Lung (tissue), 17 donors: ENCODE measurements at places on chromosomes 12 and 14. TPM values are rescaled to one million over a fixed set of nuclear protein-coding genes. Genes with fewer than 3 reads are reported as not detected.

DNA sequence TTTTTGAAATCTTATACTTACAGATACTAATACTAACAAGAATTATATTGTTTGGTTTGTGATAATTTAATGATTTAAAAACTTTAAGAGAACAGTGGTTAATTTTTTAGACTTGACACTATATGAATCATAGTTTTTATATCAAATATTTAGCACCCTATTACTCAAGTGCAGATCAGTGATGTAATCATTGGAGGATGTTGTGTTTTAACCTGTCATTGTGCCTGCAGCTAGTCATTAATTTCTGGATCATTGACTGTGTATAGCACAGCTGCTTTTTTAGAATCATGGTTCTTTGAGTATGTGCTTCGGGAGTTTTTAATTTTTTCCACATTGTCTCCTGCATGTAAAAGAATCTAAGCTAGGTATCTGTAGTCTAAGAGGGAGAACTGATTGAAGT is 17.3 kb downstream of the ARID4A start:
- H3K27ac ChIP-seq, result no peak overlapping the region
- H3K4me1 ChIP-seq, result no peaks in the 10 kb centered on the region
- DNase-seq, result no peak
- H3K27me3 ChIP-seq, result no peaks in the 10 kb centered on the region

DNA sequence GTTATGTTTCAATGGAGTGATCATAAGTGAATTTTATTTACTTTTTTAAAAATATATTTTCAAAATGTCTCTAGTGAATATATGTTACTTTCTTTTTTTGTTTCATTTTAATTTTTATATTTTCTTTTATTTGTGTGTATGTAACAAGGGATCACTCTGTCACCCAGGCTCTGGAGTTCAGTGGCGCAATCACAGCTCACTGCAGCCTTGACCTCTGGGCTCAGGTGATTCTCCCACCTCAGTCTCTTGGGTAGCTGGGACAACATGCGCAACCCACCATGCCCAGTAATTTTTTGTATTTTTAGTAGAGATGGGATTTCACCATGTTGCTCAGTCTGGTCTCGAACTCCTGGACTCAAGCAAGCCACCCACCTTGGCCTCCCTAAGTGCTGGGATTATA is 18.1 kb downstream of the TMEM253 start:
- H3K27me3 ChIP-seq, result no peaks in the 10 kb centered on the region
- H3K36me3 ChIP-seq, result no peaks in the 10 kb centered on the region
- no peaks in the 10 kb centered on the region for H3K4me1 ChIP-seq
- no peak overlapping the region for H3K4me3 ChIP-seq
- no peak for DNase-seq
- no peak overlapping the region for H3K27ac ChIP-seq

GRCh38 chr12:104360157-104360556 is 56.6 kb downstream of the EID3 start:
- no peaks in the 10 kb centered on the region for H3K36me3 ChIP-seq
- no peaks in the 10 kb centered on the region for H3K27me3 ChIP-seq
- H3K4me3 ChIP-seq, result no peak overlapping the region
- H3K4me1 ChIP-seq, result no peaks in the 10 kb centered on the region

GRCh38 chr12:52517888-52518287 is 2.3 kb downstream of the KRT5 start:
- H3K27me3 ChIP-seq, result peaks cover 4% of the 10 kb centered on the region
- no peaks in the 10 kb centered on the region for H3K36me3 ChIP-seq
- no peak overlapping the region for H3K4me3 ChIP-seq
- no peak overlapping the region for H3K27ac ChIP-seq
- DNase-seq, result no peak

DNA sequence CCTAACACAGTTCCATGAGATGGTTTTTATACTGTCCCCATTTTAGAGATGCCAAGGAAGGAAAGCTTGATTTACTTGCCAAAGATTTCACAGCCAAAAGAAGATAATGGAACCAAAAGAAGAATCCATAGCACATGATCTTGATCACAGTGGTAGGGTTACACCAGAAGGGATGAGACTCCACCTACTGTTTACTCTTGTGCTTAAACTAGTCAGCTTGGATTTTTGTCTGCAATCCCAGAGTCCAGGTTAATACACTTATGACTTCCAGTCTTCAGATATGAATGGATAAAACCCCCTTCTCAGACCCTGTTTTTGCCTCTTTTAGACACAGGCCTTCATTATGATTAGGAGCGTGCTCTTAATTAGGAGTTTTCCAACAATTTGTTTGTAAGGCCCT is 454.2 kb downstream of the AEBP2 start:
- DNase-seq, result no peak
- no peak overlapping the region for H3K27ac ChIP-seq
- no peaks in the 10 kb centered on the region for H3K27me3 ChIP-seq
- H3K4me1 ChIP-seq, result no peaks in the 10 kb centered on the region
- H3K4me3 ChIP-seq, result no peak overlapping the region
- H3K36me3 ChIP-seq, result no peaks in the 10 kb centered on the region

GRCh38 chr14:27078191-27078590 is 480.4 kb upstream of the NOVA1 start:
- no peak overlapping the region for H3K4me3 ChIP-seq
- H3K27me3 ChIP-seq, result no peaks in the 10 kb centered on the region
- no peak overlapping the region for H3K27ac ChIP-seq
- H3K4me1 ChIP-seq, result no peaks in the 10 kb centered on the region
- no peaks in the 10 kb centered on the region for H3K36me3 ChIP-seq

GRCh38 chr12:57582440-57582839 is 8.6 kb upstream of the PIP4K2C start:
- H3K4me3 ChIP-seq, result no peak overlapping the region
- no peaks in the 10 kb centered on the region for H3K36me3 ChIP-seq
- no peak for DNase-seq
- H3K27ac ChIP-seq, result no peak overlapping the region

DNA sequence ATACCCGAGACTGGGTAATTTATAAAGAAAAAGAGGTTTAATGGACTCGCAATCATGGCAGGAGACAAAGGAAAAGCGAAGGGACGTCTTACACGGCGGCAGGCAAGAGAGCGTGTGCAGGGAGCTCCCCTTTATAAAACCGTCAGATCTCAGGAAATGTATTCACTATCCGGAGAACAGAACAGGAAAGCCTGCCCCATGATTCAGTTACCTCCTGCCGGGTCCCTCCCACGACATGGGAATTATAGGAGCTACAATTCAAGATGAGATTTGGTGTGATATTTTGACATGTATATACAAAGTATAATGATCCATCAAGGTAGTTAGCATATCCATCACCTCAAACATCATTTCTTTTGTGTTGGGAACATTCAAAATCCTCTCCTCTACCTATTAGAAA is 2.3 kb upstream of the CDCA4 start:
- H3K27me3 ChIP-seq, result no peaks in the 10 kb centered on the region
- no peak overlapping the region for H3K4me3 ChIP-seq
- H3K27ac ChIP-seq, result no peak overlapping the region
- DNase-seq, result no peak

GRCh38 chr14:77322951-77323350 is 2.1 kb downstream of the GSTZ1 start:
- no peaks in the 10 kb centered on the region for H3K36me3 ChIP-seq
- no peak overlapping the region for H3K27ac ChIP-seq
- peaks cover 12% of the 10 kb centered on the region for H3K4me1 ChIP-seq
- no peaks in the 10 kb centered on the region for H3K27me3 ChIP-seq

GRCh38 chr12:75526655-75527511 is 15.5 kb upstream of the KRR1 start:
- H3K4me1 ChIP-seq, result no peaks in the 10 kb centered on the region
- no peaks in the 10 kb centered on the region for H3K27me3 ChIP-seq
- H3K36me3 ChIP-seq, result no peaks in the 10 kb centered on the region
- H3K4me3 ChIP-seq, result no peak overlapping the region

- no peaks in the 10 kb centered on the region for H3K27me3 ChIP-seq
- no peaks in the 10 kb centered on the region for H3K4me1 ChIP-seq
- no peak overlapping the region for H3K27ac ChIP-seq
- H3K36me3 ChIP-seq, result peaks cover 6% of the 10 kb centered on the region
Observed at GRCh38 chr12:19517583-19517982, 78.3 kb downstream of the AEBP2 start.

- DNase-seq, result no peak
- H3K27ac ChIP-seq, result no peak overlapping the region
- H3K36me3 ChIP-seq, result no peaks in the 10 kb centered on the region
- H3K4me1 ChIP-seq, result peaks cover 17% of the 10 kb centered on the region
- no peaks in the 10 kb centered on the region for H3K27me3 ChIP-seq
Observed at GRCh38 chr14:68127166-68127565, 307.6 kb downstream of the RAD51B start.

DNA sequence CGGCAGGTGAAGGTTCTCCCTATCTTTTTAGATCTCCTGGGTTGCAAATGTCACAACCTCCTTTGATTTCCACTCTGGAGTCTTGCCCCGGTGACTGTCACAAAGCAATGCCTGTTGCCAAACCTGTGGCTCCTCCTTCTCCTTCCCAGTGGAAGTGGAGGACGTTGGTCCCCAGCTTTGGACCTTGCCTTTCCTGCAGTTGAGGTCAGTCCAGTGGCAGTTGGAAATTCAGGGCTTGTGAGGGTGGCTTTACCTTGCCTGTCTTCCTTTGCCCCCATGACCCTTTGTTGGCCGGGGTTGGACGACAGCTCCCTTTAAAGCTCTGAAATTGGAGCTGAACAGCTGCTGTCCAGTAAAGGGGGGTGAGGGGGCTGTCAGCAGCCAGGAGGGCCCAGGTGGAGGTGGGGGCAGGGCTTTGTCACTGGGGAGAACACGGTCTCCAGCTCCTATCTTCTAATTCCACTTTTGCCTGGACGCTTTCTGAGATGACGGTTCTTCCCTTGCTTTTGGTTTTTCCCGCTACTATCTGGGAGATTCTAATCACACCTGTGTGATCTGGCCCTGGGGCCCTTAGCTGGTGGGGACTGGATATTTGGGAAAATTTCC is 4.1 kb downstream of the TEAD4 start:
- H3K36me3 ChIP-seq, result no peaks in the 10 kb centered on the region
- H3K27ac ChIP-seq, result peak overlapping the region; percentile 78
- no peak overlapping the region for H3K4me3 ChIP-seq
- peak; percentile 28 for DNase-seq

ANKRD33 gene
- 0.21 TPM for total RNA-seq

INHBE gene
- not detected for total RNA-seq

GSC gene
- total RNA-seq, result not detected

ADCY6 gene
- 37.0 TPM for total RNA-seq
